ENCODE measurements at places on chromosomes 6 and 20.
A peak's percentile ranks its signal among the peaks of the same experiment; 100 is the strongest.

DNA sequence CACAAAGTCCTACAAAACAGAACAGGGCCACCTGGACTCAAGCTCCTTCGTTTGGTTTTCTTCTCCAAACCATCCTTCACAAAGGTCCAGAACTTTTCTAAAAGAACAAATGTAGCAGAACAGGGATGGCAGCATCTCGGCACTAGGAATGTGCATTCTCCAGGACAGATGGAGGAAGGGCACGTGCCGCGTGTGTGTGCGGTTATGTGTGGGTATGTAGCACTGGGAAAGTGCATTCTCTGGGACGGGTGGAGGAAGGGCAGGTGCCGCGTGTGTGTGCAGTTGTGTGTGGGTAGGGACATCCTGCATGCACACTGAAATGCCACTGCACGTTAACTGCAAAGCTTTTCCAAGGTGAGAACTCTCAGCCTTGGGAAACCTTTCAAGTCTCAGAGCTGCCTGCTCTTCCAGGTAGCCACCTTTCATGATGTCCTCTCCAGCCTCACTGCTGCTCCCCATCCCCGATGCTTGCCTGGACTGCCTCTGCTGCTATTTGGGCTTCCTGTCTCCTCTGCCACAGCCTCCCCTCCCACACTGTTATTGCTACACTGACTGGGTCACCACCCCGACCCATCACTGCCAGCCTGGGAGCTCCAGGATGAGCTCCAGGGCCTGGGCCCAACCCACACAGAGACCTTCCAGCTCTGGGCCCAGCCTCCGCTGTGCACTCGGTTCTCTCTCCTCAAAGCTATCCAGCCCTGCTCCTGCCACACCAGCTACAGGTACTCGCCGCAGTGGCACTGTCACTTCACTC, 47.6 kb downstream of the EZR start:
- no peak for DNase-seq

- no peak for DNase-seq
These were observed 491.1 kb downstream of the KIF16B start for GRCh38 chr20:16082051-16082550.

DNA sequence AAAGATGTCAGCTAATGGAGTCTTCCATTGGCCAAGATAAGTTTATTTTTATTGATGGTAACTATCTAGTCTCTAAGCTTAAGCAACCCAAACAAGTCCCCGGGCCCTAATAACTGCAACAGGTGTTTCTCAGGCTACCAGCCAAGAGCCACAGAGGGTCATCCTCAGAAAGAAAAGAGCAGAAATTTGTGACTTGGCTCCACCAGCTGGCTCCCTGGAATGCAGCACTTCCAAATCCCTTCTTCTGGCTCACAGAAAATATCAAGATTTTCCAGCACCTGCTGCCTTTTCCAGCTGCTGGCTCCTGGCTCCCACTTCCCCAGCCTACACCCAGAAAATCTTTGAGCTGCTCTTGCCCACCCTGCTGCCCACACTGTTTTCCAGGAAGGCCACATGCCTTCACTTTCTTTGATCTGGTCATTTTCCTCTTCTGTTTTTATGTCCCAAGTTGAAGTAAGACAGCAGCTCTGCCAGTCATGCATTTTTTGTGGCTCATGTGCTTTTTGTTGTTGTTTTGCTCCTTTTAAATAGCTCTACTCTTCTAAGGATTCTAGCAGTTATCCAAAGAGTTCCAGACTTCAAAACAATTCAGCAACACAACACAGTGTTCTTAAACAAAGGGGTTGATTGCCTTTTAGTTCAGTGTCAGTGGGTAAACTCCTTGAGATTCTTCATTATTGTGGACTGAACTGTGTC, 151.0 kb upstream of the SMLR1 start:
- no peak for DNase-seq

DNA sequence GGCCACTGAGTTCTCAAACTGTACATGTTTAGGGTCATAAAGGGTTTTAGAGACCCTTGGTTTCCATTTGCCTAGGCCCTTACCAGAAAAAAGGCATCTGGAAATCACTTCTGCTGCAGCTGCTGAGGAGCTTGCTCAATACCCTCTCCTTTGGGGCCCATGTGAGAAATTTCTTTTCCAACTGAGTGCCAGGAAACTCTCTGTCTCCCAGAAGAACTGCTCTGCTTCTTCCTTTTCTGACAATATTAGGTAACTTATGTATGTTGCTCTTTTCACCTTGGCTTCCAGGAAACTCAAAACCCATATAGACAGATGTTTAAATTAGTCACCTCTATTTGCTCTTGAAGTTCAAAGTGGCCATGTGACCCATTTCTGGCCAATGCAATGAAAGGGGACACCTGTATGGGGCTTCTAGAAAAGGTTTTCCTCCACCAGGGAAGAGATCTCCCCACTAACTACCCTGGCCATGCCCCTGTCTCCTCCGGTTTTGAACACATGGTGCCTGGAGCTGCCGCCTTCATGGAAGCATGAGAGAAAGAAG, 121.6 kb downstream of the PREX1 start:
- DNase-seq, result no peak

- no peak for DNase-seq
These were observed 12.2 kb upstream of the STK35 start for GRCh38 chr20:2089447-2089846.

- no peak for DNase-seq
These were observed 113.1 kb downstream of the ADAT2 start for GRCh38 chr6:143337201-143337949.

- no peak for DNase-seq
These were observed 26.0 kb downstream of the SLC17A9 start for GRCh38 chr20:62978561-62978943.

- no peak for DNase-seq
These were observed 33.9 kb downstream of the PPARD start for GRCh38 chr6:35376281-35376680.

GRCh38 chr6:69791065-69791471, 5.7 kb downstream of the LMBRD1 start:
- no peak for DNase-seq

GRCh38 chr20:18750735-18751134, 62.8 kb upstream of the SCP2D1 start:
- no peak for DNase-seq

DNA sequence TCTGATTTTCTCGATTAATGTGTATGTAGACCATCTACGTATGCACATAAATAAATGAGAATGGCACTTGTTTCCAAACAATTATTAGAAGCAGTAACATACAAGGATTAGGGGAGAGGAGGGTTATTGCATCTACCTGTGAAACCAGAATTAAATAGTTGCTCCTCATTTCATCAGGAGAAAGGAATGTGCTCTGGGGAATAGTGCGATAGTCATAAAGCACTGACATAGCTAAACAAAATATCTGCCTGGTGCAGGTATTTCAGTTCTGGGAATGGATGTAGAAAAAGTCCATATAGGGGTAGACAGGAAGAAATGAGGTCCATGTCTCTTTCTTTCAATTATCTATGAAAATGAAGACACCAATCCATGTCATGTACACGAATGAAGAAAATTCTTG, 1.6 kb upstream of the ID4 start:
- DNase-seq, result no peak

- no peak for DNase-seq
These were observed 714 bp upstream of the RTEL1 start for GRCh38 chr20:63657260-63657936.

- peak; percentile 53 for DNase-seq
These were observed 63.2 kb downstream of the NOL4L start for GRCh38 chr20:32521780-32522525.

DNA sequence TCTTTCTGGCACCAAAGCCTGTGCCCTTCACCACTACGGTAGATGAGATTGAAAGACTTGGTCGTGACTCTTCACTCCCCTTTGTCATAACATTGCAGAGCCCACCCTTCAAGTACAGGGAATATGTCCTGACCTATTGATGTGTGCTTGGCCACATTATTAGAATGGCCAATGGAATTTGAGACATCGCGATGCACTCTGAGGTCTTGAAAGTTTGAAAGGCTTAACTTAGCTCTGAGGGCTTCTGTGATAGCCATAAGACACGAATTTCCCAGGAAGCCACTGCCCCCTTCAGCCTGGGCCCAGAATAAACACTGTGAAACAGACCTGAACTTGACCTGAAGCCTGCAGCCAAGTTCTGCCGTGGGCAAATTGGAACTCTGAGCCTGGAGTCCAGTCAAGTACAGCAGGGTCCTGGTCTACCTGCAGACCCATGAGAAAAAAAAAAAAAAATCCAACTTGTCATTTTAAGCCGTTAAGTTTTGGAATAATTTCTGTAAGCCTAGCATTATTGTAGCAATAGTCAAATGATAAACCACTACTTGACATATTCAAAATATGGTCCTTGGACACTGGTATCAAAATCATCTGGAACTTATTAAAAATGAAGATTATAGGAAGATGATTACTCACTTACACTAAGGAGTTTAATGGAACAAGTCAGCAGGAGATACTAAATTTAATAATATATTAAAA, 36.9 kb upstream of the TRAF3IP2 start:
- peak; percentile 19 for DNase-seq

- peak; percentile 81 for DNase-seq
These were observed 139.8 kb downstream of the OR2B2 start for GRCh38 chr6:27772261-27773001.

DNA sequence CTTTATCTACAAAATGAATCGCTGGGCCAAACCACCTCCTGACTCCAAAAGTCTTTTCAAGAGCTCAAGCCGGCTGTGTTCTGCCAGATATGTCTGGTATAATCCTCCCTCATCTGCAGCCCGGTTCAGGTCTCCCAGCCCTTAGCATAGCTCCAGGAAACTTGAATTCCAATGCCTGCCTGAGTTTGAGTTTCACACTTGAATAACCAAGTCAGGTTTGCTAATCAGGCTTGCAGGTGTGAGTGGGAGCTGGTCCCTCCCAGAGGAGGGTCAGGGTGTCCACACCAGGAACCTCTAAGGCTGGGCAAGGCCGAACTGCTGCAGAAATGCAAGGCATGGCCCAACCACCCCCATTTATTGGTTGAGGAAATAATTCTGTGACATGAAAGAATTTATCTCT, 96.6 kb downstream of the TMEM242 start:
- DNase-seq, result no peak

GRCh38 chr20:50224531-50225255, 34.1 kb downstream of the CEBPB start:
- no peak for DNase-seq

DNA sequence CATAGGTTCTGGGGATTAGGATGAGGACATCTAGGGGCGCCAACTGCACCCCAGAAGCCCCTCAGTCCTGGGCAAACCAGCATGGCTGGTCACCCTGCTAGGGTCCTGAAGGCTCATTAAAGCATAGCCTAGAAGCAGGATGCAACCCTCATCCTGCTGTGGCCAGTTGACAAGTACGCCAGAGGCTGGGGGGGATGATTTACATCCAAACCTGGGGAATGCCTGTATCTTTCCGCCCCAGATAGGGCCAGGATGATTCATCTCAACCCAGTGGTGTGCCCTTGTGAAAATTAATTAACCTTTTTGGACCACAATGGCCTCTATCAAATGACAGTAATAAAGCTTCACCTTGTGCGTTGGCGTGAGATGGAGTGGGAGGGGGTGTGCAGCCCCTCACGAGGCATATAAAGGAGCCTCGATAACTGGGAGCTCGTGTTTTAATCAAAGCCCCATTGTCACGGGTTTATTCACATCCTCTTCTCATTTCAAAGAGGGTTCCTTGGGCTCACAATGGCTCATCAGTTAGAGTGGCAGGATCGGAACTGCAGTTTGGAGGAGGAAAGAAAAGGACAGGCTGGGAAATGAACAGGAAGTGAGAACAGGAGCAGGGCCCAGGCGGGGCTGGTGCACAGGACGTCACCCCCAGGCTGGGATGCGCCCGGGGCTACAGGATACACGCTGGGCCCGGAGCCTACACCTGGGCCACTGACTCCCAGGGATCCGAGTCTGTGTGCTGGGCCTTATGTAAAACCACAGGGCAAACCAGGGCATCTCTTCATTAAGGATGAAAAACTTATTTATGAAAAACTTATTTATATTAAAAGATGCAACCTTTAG, 121.8 kb upstream of the PHACTR3 start:
- no peak for DNase-seq

DNA sequence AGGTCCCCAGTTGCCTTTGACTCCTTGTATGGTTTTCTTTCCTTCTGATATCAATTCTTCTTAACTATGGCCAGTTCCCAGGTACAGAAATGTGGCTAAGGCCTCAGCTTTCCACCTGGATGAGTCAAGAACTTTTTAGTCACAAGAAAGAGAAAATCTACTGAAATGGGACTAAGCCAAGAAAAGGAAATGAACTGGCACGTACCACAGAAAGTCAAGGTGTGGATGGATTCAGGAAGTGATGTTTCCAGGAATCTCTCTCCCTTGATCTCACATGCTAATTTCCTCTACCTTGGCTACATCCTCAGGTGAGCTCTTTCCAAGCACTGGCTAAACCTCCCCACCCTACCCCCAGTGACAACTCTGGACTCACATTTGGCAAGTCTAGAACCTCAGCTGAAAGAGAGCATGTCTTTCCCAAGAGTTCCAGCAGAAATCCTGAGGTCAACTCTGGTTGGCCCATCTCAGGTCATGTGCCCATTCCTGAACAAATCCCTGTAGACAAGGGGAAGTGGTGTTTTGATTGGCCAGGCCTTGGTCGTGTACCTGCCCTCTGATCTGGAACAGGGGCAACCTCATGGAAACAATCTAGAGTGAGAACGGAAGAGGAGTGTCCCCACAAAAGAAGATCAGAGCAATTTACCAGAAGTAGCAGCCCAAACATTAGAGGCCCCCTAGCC, 205.3 kb downstream of the NFATC2 start:
- DNase-seq, result no peak

- DNase-seq, result no peak
These were observed 66.0 kb downstream of the HS3ST5 start for GRCh38 chr6:114276783-114277182.

- no peak for DNase-seq
These were observed 57.3 kb downstream of the CDC5L start for GRCh38 chr6:44444853-44445252.

DNA sequence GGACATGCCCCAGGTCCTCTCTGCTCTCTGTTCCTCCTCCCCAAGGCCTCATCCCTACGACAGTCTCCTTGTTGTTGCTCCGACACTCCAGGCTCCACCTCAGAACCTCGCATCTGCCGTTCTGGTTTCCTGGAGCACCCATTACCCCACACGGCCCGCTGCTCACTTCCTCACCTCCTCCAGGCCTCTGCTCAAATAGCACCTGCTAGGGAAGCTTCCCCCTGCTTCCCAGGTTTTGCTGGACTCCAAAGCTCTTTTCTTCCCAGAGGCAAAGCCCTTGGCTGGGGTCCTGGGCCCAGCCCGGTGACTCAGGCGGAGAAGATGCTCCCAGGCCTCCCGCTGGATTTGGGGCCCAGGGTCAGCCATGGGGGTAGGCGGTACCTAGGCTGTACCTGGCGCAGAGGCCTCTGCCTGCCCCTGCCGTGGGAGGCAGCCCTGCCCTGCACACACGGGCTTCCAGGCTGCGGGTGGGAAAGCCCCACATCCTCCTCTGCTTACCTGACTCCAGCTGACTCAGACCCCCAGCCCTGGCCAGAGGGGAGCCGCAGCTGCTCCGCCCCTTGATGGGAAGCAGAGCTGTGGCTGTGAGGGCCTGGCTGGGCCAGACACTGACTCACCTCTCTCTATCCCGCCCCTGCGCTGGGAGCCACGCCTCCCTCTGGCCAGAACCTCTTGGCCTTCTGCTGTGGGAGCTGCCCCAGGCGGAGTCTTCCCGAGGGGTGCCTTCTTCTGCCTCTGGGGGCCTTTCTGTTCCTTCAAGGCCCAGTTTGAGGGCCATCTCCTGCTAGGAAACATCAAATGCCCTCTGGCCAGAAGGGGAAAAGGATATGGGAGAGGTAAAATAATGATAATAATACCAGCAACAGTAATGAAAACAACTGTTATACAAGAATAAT, 130.5 kb downstream of the CEBPB start:
- no peak for DNase-seq

- no peak for DNase-seq
These were observed 339.0 kb downstream of the TPBG start for GRCh38 chr6:82702574-82702973.

- DNase-seq, result no peak
These were observed 2.8 kb upstream of the CCDC170 start for GRCh38 chr6:151490996-151491395.
